NCI-H2081 treated with DMSO at 0.1 percent for 48 hours (cell line): ENCODE measurements at places on chromosomes 3 and 15.

GRCh38 chr3:129365296-129366136 lies 62.9 kb downstream of the EFCAB12 start:
- DNase-seq, result no peak

DNA sequence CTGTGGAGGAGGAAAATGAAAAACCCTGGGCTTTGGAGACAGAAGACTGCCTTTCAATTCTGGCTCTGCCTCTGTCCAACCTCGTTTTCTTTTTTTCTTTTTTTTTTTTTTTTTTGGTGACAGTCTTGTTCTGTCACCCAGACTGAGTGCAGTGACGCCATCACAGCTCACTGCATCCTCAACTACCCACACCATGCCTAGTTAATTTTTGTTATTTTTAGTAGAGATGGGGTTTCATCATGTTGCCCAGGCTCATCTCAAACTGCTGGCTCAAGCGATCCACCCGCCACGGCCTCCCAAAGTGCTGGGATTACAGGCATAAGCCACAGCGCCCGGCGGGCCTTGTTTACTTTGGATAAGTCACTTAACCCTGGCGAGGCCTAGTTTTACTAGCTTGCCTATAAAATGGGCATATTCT lies 66.3 kb upstream of the SLC25A26 start:
- no peak for DNase-seq

DNA sequence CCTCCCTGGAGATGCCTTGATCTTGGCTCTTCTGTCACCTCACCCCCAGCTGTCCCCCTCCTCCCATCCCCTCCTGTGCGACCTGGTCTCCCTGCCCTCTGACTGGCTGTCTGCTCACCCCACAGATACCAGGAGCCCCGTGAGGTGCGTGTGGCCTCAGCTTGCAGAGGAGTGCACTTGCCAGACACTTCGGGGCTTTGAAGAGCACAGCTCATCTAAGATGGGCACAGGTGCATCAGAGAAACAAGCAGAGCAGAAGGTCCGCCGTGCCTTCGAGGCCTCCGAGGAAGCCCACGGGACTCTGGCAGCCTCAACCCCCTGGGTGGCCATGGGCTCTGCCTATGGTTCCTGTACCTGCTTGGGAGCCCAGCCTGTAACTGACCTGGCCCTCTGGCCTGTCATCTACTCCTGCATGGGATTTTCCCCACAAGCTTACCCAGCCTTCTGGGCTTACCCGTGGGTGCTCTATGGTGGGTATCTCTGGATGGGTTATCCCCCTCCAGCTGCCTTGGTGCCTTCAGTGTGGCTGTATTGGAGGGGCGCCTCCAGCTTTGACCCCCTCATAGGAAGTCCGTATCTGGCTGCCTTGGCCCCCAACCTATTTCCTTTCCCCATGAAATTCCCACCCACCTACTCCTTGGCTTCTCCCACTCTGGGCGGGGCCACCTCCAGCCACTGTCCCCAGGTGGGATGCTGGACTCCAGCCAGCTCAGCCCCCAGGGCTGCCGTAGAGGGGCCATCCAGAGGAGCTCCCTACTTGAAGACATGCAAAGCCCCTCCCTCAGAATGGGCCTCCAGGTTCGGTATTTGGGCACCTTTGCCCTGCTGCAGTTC lies 3.8 kb downstream of the PRR23E start:
- DNase-seq, result no peak

GRCh38 chr3:176490357-176490756 lies 706.9 kb downstream of the TBL1XR1 start:
- no peak for DNase-seq

GRCh38 chr3:58629629-58630028 lies 36.9 kb downstream of the FAM3D start:
- DNase-seq, result no peak

- no peak for DNase-seq
Measured at GRCh38 chr15:52427804-52428203, 100.9 kb downstream of the MYO5A start.

DNA sequence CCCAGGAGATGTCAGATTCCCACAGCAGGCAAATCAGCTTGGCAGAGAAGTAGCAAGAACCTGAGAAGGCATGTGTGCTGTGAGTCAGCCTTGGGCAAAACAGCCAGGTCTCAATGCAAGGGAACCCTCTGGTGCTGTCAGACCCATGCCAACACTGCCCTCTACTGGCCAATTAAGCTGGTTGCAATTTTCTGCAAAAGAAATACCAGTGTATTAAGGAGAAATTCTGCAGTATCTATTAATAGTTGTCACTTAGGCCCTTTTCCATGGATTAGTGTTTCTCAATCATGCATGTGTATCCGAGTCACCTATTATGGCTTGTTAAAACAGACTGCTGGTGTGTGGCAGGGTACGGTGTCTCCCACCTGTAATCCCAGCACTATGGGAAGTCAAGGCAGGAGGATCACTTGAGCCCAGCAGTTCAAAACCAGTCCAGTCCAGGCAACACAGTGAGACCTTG lies 26.2 kb downstream of the MAP4 start:
- peak; percentile 4 for DNase-seq

DNA sequence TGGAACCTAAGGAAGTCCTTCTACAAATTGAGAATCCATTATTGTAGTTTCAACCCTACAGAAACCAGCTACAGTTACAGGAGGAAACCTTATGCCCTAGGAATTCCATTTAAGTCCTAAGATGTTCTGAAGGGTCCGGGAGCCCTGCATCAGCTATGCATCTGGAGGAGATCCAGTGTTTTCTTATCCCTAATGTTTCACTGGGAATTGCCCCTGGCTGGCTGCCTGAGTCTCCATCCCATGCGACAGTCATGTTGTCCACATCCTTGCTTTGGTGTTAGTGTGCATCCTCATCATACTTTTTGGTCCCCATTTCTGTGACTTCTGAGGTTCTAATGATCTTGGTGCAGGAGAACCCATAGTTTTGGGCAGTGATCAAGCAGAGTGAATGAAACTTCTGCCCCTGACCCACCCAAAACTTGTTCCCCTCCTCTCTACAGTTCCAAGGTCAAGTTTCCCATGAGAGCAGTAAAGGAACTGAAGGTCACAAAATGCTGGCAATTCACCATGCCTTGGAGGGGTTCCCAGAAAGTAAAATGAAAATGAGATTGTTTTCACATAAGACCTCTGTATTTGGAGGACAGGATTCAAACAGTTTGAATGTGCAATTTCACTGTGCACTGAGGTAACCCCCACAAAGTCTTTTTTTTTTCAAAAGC lies 121.9 kb upstream of the PHLDB2 start:
- no peak for DNase-seq

DNA sequence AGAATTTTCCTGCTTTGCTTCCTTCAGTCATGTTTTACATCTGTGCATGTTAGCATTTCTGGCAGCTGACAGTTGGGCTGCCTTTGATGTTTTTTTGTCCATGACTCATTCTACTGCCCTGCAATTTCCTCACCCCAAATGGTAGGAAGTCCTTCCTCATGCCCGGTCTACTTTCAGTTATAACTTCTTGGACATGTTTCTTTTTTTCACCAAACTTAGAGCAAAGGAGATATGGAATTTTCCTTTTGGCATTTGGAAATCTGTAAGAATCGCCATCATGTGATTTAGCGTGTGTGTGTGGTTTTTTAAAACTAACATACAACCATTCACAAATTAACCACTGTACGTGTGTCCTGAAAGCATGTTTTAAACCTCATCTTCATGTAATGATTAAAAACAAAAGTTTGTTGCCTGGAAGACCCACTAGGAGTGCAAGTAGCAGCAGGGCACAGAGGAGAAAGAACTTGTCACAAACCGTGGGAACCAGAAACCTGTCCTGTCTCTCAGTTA lies 430.7 kb upstream of the CFAP20DC start:
- DNase-seq, result no peak
